Putamen (tissue), 1 donor: ENCODE measurements at places on chromosomes 2 and 18.

GRCh38 chr2:41791523-41791922, 256.3 kb upstream of the PKDCC start:
- no peak for DNase-seq

- no peak for DNase-seq
Measured at GRCh38 chr2:189409647-189410046, 31.6 kb upstream of the WDR75 start.

DNA sequence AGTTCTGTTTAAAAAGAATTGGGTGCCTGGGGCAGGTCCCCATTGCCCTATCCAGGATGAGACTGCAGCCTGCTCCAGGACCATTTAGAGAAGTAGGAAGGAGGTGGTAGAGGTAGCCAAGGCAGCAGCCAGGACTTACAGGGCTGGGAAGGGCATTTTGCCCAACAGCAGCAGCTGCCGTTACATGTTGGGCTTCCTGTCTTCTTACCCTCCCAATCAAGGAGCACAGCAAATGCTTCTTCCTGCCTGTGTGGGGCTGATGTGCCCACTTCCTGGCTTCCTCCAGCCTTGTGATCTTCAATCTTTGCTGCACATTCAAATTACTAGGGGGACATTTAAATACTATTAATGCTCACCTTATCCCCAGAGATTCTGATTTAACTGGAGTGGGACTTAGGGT, 112.0 kb downstream of the QPCT start:
- DNase-seq: no peak

DNA sequence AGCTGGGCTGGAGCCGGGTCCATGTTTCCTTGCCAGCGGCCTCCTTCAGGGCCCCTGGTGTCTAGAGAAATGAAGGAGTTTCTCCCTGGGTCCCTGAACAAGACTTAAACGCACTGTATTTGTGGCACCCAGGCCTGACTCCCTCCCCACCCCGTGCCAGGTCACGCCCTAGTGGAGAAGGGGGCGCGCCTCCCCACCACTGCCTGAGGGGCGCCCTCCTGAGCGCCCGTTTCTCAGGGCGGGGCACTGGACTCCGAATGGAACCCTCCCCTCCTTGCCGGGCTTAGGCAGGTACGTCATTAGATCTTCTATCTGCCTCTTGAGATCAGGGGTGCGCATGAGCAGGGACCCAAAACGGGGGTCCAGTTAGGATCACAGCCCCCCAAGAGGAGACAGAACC, 16.3 kb downstream of the ODC1 start:
- no peak for DNase-seq

DNA sequence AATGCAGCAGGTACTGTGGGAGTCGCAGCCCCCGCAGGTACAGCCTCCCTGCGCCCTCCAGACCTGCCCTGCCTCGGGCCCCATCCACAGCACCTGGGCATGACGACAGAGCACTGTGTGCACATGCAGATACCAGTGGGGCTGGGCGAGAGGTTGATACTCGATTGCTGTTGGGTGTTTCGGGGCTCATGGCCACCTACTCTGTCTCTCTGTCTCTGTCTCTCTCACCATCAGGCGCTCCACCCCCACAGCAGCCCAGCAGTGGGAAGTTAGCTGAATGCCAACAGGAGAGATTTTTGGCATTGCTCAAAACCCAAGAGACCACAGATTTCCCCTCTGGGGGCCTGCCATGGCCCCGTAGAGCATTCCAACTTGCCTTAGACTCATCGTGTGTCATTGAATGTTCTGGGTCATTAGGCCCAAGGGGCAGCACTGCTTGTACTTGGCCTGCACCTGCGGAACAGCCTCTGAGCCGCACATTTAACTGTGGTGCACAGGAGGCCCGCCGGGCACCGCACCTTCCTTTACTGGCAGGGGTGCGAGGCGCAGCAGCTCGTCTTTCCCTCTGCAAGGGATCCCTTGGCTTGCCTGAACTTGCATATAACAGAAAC, 18.8 kb downstream of the KCNIP3 start:
- no peak for DNase-seq

GRCh38 chr2:61626827-61627226, 88.7 kb upstream of the XPO1 start:
- DNase-seq: no peak

DNA sequence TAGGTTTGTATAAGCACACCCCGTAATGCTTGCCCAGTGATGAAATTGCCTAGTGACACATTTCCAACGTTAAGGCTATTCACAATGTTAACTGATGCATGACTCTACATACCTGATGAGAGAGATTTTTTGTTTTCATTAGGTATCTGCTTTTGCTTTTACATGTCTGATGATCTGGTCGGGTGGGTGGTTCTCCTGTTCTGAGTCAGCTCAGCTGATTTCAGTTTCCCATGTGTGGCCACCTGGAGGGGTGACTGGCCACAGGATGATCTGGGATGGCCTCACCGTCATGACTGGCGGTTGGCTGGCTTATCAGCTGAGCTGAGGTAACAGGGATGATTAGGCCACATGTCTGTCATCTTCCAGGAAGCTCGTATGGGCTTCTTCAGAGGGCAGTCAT, 33.8 kb upstream of the ACYP2 start:
- DNase-seq: no peak

DNA sequence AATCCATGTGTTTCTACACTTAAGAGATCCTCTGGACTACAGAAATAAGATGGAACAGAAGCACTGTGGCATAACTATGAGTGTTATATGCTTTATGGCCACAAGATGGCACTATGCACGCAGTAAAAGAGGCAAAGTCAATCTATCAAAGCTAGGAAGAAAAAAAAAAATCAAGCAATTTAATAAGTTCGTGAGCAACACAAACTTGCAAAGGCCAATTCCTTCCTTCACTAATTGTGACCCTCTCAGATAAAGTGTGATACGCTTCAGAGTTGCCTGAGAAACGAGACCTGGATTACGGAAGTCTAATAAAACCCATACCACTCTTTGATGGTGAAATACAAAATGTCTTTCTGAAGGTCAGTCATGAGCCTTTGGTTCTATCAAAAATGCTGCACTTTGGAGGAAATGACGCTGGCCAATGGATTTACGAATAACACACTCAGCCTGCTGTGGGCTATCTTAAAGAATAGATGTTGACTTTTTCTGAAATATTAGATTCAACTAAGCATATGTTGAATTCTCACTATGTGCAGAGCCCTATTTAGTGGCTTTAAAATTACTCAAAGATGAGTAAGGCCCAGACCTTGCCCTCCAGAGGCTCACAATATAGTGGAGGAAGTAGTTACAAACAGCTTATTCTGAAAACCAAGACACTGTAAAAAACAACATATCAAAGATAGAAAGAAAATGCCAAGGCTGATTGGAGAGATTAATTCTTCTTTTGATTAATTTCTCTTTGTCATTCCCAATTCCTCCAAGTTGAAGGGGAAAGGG, 35.5 kb upstream of the TTR start:
- DNase-seq: peak; percentile 47

- DNase-seq: peak; percentile 62
Measured at GRCh38 chr18:13548966-13549879, 177.1 kb downstream of the FAM210A start.

- no peak for DNase-seq
Measured at GRCh38 chr2:117698287-117698686, 116.2 kb upstream of the DDX18 start.
